T-helper 17 cell (primary cell): ENCODE measurements at places on chromosomes 7 and 10.

DNA sequence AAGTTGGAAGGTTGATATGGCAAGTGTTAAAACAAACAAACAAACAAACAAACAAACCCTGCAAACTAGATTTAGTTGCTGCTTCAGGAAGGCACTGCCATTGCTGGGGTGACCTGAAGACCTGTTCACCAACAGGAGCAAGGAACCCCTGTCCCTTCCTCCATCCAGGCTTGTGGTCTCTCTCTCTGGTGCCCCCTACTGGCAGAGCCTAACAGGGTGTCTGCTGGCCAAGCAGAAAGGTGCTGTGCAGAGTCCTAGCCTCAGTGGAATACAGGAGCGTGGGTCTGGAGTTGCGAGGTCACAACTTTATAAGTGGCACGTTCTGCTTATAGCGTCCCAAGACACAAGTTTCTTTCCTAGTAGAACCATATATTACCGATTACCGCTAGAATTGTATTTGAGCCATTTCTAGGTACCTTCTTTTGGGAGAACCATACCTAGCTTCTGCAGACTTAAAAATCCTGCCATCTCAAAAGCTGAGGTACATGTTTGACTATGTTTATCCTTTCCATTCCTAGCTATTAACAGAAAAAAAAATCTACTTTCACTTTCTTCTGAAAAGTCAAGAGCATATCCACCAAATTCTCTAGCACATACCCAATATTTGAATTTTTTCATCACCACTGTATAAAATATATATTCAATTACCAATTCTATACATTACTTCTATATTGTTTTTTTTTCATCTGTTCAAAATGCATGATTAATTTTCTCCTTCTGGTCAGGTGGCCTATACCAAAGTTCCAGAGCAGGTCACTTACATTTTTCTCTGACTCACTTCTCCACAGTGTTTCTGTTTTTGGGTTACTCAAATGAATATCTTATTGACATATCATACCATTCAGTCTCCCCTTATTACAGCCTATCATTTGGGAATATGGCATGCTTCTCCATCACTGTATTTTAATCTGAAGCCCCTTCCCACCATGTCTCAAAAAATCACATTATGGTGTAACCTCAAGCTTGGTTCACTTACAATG is 29.1 kb upstream of the CALD1 start:
- peak; percentile 41 for DNase-seq

- DNase-seq: no peak
Measured at GRCh38 chr7:102424129-102424551, 9.2 kb upstream of the ORAI2 start.

- DNase-seq: no peak
Measured at GRCh38 chr7:146131701-146132100, 15.1 kb downstream of the CNTNAP2 start.

GRCh38 chr7:22757338-22757994 is 30.5 kb downstream of the IL6 start:
- no peak for DNase-seq

- no peak for DNase-seq
Measured at GRCh38 chr10:100968062-100968736, 1.1 kb upstream of the SEMA4G start.

DNA sequence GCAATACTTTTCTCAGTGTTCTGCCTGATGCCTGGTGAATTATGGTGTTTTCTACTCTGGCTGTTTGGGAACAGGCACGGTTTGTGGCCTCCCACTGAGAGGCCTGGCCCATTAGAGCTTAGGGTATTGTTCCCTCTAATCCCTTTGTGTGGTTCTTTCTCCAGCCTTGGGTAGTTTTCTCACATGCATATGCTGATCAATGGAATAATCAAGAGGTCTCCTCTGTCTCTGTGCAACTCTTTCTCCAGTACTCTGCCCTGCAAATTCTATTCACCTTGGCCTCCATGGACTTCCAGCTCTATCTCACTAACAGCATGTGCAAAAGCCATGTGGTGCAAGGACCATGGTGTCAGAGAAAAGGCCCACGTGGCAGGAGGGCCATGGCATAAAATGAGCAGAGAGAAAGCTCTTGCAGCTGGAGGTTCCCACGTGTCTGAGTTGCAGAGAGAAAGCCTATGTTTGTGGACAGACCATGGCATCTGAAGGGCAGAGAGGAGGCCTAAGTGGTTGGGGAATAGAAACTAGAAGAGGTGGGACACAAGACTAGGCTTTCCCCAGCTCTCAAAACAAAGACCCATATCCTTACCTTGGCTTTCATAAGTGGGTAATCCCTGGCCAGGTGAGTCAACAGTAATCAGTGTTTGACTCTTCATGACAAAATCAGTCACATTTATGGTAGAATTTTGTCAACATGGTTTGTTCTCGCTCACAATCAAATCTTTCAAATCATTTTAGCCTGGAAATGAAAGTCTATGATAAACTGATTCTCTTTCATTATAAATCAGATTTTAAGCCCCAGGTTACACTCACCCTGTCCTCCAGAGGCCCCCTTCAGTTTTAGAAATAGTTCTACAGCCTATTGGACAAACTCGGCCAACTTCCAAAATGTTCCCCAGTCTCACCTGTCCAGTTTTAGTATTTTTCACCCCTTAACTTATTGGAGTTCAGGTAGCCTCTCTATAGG is 17.3 kb downstream of the OPALIN start:
- DNase-seq: no peak

- DNase-seq: no peak
Measured at GRCh38 chr10:123521076-123521475, 145.1 kb upstream of the GPR26 start.

DNA sequence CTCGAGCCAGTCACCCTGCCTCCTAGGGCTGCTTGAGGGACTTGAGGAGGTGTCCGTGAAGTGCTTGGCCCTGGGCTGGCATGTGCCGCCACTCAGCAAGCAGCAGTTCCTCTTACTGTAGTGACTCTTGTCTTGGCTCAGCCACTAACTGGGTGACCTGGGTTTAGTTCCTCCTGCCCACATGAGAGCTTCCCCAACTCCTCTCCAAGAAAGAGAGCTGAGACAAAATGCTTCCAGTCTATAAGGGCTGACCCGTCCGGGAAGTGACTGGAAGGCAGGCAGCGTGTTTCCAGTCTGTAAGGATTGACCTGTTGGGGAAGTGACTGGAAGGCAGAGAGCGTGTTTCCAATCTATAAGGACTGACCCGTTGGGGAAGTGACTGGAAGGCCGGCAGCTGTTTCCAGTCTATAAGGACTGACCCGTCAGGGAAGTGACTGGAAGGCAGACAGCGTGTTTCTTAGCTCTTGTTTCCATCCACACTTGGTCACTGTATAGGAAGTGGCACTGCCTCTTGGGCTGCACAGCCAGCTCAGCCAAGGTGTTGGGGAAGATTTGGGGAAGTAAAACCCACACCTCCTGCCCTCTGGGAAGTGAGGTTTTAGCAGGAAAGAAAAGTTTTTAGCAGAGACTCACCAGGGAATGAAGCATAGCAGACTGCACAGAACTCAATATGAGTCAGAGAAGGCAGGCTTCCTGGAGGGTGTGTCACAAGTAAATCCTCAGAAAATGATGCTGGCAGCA is 53.3 kb upstream of the PPIF start:
- no peak for DNase-seq

DNA sequence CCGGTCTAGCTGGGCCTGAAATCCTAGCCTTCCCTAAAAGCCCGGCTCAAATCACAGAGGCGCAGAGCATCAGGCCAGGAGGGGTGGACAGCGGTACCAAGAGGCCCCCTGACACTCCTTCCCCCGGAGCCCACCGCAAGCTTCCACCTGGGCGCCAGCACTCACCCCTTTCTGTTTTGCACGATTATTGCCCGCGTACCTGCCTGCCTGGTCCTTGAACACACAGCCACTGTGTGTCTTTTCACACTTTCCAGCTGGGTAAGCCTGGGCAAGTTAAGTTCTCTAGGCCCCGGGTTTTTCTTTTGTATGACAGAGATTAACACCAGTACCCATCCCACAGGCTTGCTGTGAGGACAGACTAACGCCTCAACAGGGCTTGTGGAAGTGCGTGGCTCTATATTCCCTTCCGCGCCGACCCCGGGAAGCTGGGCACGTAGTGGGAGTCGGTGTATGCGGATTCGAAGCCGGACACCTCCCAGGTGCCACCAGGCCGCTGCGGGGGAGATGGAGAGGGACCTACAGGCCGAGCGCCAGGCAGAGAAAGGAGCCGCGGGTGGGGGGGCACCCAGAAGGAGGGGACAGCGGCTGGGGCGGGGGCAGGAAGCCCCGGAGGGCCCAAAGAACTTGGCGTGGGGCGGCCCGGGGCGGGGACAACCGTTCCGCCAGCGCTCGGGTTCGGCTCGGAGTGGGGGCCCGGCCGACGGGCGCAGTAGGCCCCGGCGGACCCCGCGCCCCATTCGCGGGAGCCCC is 792 bp downstream of the ZNF746 start:
- DNase-seq: peak; percentile 42

DNA sequence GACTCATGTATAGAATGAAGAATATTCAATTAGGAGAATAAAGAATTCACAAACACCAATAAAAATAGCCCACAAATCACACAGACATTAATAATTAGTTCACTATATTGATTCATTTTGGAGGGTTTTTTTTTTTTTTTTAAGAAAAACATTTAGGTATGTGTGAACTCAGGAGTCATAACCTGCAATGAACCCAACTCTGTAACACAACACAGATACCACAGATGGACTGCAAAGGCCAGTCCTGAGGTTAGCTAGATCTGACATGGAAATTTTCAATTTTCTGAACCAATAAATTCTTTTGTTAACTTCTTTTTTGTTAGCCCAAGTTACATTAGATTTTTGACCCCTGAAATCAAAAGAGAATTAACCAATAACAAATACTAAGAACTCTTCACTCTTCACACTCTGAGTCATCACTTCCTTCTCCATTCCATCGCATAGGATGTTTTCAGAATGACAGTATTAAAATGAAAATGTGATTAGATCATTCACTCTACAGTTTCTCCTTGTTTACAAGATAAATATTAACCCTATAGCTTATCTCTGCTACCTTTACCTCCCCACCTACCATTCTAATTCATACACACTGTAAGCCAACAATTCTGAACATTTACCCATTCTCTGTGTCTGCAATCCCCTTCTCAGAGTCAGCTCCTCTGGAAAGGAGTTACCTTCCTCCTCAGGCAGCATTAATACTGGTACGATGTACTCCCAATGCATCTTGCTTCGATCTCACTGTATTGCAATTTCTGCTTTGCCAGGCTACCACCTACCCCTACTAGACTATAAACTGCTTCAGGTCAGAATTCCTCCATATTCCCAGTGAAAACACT is 141.5 kb downstream of the LRRN3 start:
- DNase-seq: no peak

DNA sequence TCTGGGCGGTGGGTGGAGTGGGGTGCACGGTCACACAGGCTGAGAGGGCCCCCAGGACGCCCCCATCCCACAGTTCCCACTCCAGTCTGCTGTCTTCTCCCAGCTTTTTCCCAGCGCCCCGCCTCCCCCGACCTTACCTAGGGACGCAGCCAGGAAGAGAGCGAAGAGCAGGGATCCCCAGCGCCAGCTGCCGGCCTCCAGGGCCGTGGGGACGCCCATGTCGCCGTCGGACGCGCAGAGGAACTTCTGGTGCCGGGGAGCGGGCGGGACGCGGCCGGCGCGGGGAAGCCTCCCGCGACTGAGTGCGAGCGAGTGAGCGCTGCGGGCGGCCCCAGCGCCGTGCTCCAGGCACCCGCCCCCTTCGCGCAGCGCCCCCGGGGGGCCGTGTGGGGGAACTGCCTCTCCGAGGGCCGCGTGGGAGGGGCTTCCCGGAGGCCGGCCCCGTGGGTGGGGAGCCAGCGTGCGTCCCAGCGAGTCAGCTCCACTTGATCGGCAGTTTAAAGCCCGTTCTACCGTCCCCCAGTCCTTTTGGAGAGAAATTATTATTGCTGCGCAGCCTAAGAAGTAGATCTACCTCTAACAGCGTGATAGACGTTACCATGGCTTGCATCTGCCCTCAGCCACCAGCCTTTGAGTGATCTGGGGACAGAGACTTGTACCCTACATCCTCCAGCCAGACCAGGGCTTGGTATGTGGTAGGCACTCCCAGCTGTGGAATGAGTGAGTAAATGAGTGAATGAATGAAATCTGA is at the start of gene VSIR:
VSIR (minus strand) TSS at position 300 of the 751 bp plus-strand sequence; CDS start at position 219, 81 bp downstream.
- DNase-seq: peak; percentile 92

GRCh38 chr7:151539088-151539671 is 19.5 kb upstream of the RHEB start:
- DNase-seq: no peak

GRCh38 chr10:132714986-132715775 is 70.8 kb downstream of the NKX6-2 start:
- DNase-seq: no peak

DNA sequence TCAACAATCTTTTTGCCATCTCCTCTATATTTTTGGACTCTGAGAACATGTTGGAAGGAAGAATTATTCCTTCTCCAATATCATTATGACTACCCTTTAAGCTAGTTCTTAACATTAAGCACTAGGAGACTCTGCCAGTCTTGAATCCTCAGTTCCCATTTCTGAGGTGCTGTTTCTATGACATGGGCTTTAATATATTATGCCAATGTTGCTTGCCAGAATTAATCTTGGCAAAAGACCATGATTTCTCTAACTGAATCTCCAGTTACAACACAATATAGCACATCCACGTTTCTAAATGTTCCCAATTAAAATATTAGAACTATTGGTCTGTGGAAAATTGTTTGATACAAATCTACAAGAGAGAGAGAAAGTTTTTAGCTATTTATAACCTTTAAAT is 250.0 kb downstream of the HGF start:
- no peak for DNase-seq

DNA sequence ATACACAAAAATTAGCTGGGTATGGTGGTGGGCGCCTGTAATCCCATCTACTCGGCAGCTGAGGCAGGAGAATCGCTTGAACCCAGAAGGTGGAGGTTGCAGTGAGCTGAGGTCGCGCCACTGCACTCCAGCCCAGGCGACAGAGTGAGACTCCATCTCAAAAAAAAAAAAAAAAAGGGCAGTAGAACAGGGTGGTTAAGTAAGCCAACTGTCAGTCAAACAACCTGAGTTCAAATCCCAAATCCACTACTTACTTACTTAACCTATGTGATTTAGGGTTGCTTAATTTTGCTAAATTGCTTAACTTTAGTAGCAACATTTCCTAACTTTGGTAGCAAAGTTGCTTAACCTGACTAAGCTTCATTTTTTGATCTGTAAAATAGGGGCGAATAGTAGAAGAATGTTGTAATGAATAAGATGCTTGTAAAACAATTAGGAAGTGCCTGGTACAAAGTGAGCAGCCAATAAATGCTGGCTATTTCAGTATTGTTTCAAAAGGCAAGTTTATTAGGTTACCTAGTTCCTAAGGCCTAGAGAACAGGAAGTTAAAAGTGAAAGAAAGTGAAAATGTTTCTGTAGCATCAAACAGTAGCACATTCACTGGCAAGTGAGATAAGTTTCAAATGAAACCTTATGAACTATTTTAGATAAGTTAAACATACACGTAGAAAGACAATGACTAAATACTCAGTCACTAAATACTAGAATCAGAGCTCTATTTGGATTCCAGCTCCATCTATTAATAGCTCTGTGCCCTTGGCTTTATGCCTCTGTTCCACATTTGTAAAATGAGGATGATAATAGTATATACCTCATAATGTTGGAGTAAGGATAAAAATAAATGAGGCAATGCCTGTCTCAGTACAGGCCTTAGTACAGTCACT is 64.3 kb downstream of the HOXA1 start:
- no peak for DNase-seq

- DNase-seq: no peak
Measured at GRCh38 chr10:62527019-62527827, 153.1 kb downstream of the ZNF365 start.
